Activated CD4-positive, alpha-beta T cell treated with anti-CD3 and anti-CD28 coated beads for 36 hours (primary cell): ENCODE measurements at places on chromosomes 4 and X. TPM values are rescaled to one million over a fixed set of nuclear protein-coding genes. Genes with fewer than 3 reads are reported as not detected.

Gene TCEAL9
- total RNA-seq = 2.3 TPM

Gene NPY1R
- total RNA-seq = not detected

Gene FRAS1
- 0.09 TPM for total RNA-seq

DNA sequence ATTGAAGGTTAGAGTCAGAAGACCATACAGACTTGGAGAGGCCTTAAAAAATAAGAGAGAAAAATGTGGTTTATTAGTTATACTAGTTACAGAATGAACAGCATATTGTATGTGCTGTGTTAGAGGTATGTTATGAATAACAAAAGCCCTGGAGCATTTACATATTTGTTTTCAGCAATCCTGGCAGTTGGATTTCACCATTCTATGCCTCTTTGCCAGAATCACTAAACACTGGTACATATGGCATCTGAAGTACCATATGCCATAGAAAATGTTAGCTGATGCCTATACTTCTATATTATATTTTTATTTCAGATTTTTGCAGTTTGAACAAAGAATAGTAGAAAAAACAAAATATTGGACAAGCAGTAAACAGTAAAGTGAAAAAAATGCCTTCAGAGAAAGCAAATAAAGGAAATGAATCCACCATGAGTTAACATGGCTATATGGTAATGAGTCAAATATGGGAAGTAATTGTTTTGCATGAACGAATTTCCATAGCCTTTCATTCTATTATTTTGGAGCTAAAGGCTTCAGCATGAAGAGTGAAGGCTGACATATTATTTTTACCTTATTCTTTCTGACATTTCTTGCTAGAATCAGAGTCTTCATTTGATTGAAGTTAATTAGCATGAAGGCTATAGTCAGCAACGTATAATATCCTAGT, 41.9 kb upstream of the PRDM8 start:
- DNase-seq = no peak

DNA sequence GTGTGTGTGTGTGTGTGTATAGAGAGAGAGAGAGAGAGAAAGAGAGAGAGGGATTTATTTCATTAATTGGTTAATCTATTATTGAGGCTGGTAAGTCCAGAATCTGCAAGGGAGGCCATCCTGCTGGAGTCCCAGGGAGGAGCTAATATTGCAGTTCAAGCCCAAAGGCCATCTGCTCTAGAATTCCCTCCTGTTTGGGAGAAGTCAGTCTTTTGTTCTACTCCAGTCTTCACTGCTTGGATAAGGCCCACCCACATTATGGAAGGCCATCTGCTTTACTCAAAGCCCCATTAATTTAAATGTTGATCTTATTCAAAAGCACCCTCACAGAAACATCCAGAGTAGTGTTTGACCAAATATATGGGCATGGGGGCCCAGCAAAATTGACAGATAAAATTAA, 317.5 kb upstream of the RASGEF1B start:
- DNase-seq = no peak
